Activated CD4-positive, alpha-beta T cell treated with anti-CD3 and anti-CD28 coated beads, Interleukin-2, amount 50 U/mL, for 1 hour (primary cell): ENCODE measurements at places on chromosomes 2 and 18.

DNA sequence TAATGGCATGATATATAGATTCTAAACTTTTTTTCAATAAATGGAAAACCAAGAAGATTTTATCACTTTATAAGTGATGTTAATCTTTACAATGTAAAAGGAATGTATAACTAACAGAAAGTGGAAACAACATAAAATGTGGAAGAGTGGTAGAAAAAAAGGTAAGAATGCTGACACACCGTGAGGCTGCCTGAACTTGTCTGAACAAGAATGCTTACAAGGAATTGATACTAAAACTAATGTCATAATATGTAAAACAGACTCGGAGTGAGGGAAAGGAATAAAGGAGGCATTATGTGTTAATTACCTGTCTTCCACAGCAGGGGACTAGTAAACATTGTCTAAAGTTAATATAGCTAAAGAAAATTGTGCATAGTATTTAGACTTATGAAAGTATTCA is 958.8 kb upstream of the TMEFF2 start:
- DNase-seq = no peak

DNA sequence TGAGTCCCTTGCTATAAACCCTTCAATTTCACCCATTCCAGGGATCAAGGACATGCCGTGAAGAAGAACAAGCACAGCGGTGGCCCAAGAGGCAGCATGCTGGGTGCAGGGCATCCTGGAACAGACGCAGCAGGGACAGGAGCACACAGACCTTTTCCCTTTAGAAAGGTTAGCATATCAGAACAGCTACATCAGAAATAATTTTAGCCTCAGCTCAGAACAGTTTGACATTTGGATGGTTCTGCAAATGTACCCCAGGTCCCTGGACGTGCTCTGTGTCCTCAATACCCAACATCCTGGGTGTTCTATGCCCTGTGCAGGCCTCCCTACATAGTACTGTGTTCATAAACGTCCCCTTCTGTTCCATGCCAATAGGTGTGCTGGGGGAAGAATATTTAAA is 80.4 kb downstream of the MYOM1 start:
- no peak for DNase-seq

GRCh38 chr2:27152102-27152795 is 3.4 kb downstream of the TCF23 start:
- no peak for DNase-seq

GRCh38 chr2:72920318-72921087 is 3.2 kb downstream of the EMX1 start:
- no peak for DNase-seq

- DNase-seq = no peak
Measured at GRCh38 chr18:66764230-66764629, 160.3 kb upstream of the CDH19 start.
